ENCODE measurements at places on chromosomes 1 and 21. TPM values are rescaled to one million over a fixed set of nuclear protein-coding genes. Genes with fewer than 3 reads are reported as not detected.

WNT9A gene
- total RNA-seq, result 2.7 TPM

CSRP1 gene
- total RNA-seq, result 5.9 TPM

OPTC gene
- total RNA-seq, result not detected

GRCh38 chr1:203275656-203276272 is 29.6 kb upstream of the BTG2 start:
- no peak for DNase-seq

GRCh38 chr21:24032709-24033232 is 1574.5 kb downstream of the MRPL39 start:
- no peak for DNase-seq

- DNase-seq, result no peak
Measured at GRCh38 chr1:60895701-60896100, 186.7 kb upstream of the NFIA start.

GRCh38 chr1:34726861-34727260 is 28.0 kb upstream of the GJB5 start:
- DNase-seq, result no peak

DNA sequence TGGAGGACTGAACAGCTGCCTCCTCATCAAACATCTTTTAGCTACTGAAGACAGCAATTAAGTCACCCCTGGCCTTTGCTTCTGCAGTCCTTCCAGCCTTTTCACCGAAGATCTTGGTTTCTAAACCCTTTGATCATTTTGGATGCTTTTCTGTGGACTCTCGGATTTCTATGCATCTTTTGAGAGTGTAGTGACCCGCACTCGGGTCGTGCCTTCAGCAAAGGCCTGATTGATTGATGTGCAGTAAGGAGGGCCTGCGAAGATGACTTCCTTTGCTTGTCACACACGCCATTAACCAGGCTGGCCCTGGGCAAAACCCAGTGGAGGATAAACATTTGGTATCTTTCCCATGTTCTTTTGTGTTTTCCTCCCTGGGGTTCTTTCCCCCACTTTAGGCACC is 157.5 kb upstream of the CD34 start:
- DNase-seq, result no peak
